ENCODE measurements at places on chromosomes 7 and 10.
A peak's percentile ranks its signal among the peaks of the same experiment; 100 is the strongest.

- no peak for DNase-seq
Measured at GRCh38 chr7:95980167-95980566, 207.8 kb downstream of the DYNC1I1 start.

DNA sequence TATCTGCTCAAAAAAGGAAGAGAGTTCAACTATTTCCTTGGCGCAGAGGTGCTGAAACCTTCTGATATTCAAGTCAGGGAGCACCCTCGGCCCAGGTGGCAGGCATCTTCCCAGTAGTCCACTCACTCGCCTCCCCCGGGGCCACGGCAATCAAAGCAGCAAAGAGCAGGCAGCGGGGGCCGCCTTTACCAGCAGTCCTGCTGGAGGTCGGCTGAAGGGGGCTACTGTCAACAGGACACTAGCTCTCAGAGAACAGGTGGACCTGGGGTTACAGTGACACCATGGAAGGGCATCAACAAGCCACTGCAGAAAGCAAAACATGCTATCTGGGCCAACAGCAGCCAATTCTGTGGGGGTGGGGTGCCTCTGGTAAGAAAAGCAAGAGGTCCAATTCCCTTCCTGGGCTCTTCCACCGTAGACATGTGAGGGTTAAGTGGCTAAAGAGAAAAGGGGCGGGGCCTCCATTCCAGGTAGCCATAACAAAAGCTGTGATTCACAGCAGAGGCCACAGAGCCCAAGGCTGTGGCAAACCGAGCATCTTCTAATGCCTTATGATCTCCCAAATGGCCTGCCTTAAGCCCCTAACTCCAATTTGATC, 9.4 kb downstream of the FZD9 start:
- DNase-seq = no peak

GRCh38 chr7:36723951-36724664, at the start of gene AOAH:
Gene AOAH (minus strand): TSS chr7:36724494. CDS start chr7:36724148, 346 bp downstream.
- DNase-seq = peak; percentile 55

- DNase-seq = no peak
Measured at GRCh38 chr7:90955641-90956207, 308.5 kb upstream of the FZD1 start.

DNA sequence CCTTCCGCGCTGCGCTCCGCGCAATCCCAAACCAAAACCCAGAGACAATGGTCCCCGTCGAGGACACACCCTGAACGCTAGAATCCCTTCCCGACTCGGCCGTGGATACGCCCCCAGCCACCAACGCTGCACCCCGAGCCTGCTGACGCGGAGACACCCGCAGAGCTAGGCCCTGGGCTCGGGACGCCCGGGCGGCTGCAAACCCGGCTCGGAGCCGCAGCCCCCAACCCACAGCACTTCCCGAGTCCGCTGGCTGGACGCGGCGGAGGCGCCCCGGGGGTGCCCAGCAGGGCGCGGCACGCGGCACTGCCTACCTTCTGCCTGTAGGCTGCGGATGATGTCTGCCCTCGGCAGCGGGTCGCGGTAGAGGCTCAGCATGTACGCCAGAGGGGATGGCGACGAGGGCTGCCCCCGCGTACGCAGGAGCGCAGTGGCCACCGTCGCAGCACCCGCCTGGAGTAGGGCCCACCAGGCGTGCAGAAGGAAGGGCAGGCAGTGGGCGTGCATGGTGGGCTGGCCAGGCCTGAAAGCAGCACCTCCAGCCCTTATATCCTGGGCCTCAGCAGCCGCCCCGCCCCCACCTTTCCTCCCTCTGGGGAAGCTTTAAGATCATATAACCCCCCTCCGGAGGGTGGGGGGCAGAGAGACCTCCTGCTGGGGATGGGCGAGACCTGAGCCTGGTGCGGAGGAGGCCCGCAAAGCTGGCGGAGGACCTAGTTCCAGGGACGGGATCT, at the start of gene NODAL:
Gene NODAL (minus strand): TSS at position 521 of the 734 bp plus-strand sequence. CDS start 14 bp downstream, at position 507.
- no peak for DNase-seq

DNA sequence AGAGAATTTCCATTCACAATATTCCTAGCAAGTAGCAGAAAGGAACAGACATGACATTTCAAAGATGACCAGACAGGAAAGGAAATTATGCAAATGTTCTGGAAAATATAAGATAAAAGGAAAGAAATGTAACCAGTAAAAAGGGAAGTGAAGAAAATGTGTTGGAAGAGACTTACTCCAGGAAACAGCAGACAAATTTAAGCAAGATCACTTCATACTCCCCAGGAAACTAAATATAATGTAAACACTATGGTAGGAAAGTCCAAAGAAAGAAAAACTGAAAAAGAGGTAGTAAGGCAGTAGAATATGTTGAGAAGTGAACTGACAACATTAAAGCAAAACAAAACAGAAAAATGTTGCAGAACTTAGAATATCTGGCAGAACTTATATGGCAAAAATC, 6.4 kb upstream of the ST8SIA6 start:
- DNase-seq = no peak

- DNase-seq = no peak
Measured at GRCh38 chr10:60434418-60435046, 44.9 kb upstream of the ANK3 start.

GRCh38 chr7:73707045-73707631, 12.3 kb downstream of the STX1A start:
- no peak for DNase-seq

- DNase-seq = no peak
Measured at GRCh38 chr7:142812437-142813215, 41.9 kb downstream of the PRSS2 start.

GRCh38 chr7:111265394-111265793, 174.5 kb downstream of the LRRN3 start:
- DNase-seq = no peak

DNA sequence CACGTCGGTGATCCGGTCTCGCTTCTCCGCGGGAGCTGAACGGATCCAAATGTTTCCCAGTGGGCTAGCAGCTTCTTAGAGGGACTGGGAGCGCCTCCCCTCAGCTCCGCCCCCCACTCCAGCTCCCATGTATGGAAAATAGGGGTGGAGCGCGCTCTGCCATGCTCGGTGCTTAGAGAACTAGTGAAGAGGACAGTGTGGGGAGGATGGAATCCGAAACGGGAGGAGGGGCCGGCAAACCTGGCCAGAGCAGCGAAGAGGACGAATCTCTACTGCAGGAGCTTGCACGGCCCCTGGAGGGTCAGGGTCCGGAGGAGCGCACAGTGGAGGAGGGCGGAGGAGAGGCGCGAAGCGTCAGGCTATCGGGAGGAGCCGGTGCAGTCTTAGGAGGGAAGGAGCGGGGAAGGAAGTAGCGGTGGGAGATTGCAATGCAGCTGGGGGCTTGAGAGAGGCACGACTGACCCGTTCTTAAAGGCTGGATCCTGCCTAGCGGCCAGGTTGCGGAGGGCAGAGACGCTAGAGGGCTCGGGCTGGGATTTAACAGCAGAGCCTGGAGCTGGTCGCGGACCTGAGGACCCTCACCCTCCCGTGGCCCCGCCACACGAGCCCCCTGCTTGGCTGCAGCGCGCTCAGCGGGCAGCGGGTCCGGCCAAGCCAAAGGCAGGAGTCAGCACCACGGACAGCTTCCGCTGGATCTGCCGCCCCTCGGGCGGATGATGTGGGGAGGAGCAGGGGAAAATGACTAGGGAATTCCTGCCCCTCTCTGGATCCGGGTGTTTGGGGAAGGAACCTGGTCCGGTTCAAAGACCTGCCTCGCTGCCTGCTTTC, at the start of gene PRLHR:
Gene PRLHR (minus strand): TSS at position 51 of the 828 bp plus-strand sequence. CDS start 404 bp downstream, outside the sequence.
- no peak for DNase-seq

GRCh38 chr10:31549896-31550295, 230.9 kb downstream of the ZEB1 start:
- DNase-seq = no peak

GRCh38 chr10:86992929-86993328, 24.6 kb downstream of the ADIRF start:
- no peak for DNase-seq

GRCh38 chr7:105816266-105816843, 60.0 kb downstream of the ATXN7L1 start:
- no peak for DNase-seq

DNA sequence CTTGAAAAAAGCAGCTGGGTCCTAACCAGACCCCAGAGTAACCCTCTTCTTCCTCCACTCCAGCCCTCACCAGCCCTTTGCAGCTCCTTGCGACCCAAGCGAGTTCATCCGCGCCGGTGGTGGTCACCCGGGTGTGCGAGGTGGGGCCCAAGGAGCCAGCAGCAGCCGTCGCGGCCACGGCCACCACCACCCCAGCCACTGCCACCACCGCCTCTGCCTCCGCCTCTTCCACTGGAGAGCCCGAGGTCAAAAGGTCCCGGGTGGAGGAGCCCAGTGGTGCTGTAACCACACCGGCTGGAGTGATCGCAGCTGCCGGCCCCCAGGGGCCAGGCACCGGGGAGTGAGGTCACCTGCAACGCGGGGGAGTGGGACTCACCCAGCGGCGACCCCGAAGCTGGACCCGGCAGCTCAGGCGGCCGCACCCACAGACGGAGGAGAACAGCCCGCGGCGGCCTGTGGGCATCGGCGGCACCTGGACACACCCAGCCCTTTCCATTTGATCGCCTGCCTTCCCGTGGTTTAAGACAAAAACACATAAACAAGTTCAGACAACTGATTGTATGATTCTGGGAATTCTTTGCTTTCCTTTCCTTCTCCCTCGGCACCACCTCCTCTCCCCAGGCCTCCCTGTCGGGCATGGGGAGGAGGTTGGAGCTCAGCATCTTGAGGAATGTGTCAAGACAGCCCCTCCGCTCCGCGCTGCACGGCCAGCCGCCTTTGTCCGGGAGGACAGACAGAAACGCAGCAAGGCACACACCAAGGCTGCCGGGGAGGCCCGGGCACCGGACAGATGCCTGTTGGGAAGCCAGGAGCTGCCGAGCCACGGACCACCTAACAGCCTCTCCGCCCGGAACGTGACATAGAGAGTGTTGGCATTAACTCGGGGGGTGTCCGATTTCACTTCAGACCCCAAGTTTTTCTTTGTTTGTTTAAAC, 13.0 kb upstream of the AP5Z1 start:
- no peak for DNase-seq

DNA sequence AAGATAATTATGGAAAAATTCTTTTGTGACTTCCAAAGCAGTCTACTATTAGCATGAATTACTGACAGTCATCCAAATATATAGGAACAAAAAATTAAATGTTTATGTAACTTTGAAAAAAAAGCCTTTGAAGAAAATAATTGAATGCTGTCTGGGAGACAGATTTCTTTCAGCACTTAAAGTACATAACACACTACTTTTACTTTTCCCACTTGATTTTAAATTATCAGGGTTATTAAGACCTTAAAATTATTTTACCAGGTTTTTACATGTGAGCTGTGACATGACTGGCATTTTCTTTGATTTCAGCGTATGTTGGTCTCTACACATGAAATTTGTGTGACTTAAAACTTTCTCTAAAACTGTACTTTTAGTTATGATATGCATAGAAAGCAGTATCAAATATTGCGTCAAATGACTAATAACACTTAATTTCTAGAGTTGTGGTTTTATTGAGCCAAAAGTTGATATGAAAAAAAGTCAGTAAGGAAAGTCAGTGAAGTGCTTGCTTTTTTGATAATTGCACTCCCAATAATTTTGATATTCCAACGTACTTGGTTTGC, 3.1 kb downstream of the PTEN start:
- no peak for DNase-seq

DNA sequence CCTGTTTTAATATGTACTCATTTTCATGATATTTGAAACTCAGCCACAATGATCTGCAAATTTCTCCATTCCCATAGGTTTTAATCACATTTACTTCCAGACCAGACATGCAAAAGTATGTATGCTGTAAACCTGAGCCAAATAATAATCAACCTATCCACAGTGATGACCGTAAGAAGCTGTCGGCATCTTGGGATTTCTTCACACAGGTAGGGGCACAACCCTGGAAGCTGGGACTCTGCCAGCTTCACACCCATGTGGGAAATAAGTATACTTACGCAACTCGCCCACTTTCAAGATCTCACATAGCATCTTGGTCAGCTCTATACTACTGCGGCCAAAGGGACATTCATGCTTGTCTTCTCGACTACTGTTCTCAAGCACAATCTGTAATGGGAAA, 352.3 kb downstream of the ELMO1 start:
- DNase-seq = no peak

GRCh38 chr10:113126229-113127201, 176.5 kb downstream of the TCF7L2 start:
- no peak for DNase-seq

DNA sequence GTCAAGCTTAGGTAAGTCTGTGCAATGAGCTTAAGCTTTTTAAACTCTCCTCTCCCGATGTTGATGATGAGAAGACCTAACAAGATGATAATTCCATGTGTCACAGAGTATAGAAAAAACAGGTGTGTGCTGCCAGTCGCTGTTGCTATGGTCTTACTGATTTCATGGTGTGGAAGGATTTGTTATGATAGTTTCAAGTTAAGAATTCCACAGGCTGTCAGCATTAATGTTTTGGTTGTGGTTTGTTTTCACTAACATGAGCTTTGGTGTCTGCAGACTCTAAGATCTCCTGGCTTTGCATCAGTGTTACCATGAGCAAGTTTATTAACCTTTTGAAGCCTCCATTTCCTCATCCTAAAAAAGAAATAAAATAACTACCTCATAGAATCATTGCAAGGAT, 123.7 kb downstream of the NSUN6 start:
- no peak for DNase-seq

GRCh38 chr10:104449391-104449790, 95.8 kb downstream of the CFAP58 start:
- no peak for DNase-seq

- no peak for DNase-seq
Measured at GRCh38 chr7:108454317-108454673, 1.9 kb downstream of the NRCAM start.

DNA sequence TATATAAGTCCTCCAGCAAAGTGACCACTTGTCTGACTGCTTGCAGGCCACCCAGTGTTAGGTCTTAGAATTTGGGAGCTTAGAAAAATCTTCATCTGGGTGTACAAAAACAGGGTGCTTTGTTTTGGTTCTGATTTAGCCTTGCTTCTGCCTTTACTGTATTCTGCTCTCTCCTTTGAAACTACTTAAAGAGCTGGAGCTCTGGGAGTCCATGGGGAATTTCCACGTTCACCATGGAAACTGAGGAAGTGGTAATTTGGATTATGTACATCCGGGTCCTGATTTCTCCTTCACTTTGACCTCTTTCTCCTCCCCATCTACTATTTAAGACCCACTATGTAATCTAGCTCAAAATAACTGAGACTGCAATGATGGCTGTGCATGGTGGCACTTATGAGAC, 103.0 kb downstream of the JAZF1 start:
- DNase-seq = no peak

GRCh38 chr10:43295436-43295835, 28.6 kb upstream of the RASGEF1A start:
- DNase-seq = no peak

GRCh38 chr7:78742694-78743093, 710.8 kb downstream of the MAGI2 start:
- DNase-seq = no peak

- DNase-seq = no peak
Measured at GRCh38 chr10:6148251-6148701, 54.5 kb upstream of the PFKFB3 start.

DNA sequence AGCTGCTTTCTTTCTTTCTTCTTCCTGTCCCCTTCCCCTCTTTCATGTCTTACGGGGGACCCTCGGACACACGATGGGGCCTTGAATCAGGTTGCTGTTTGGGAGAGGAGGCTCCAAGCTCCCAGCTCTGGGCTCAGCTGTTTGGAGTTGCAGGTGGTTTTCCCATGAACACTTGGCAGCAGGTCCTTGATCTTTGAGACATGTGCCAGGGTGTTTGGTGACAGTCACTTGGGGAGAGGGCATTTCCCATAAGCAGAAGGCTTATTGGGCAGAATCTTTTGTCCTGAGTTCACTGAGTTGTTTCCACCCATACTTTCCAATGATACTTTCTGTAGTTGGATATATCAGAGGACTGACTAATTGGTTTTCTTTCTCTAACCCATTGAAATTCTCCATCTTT, 104.7 kb upstream of the SH2B2 start:
- no peak for DNase-seq

GRCh38 chr10:99809931-99810615, 27.6 kb downstream of the ABCC2 start:
- DNase-seq = no peak

Measured in stimulated activated CD8-positive, alpha-beta memory T cell treated with anti-CD3 and anti-CD28 coated beads, Interleukin-4, amount 100 ng/mL, for 1 hour (primary cell).